ENCODE measurements at places on chromosomes 7 and 10. TPM values are rescaled to one million over a fixed set of nuclear protein-coding genes. Genes with fewer than 3 reads are reported as not detected.

Gene EMX2
- not detected for total RNA-seq

Gene TMEM229A
- total RNA-seq = not detected

Gene GALNT17
- total RNA-seq = not detected

Gene ANKRD30A
- total RNA-seq = 0.52 TPM

Gene SPOCK2
- 0.31 TPM for total RNA-seq

Gene LBX1
- not detected for total RNA-seq

Gene SH2B2
- 2.6 TPM for total RNA-seq

Gene LFNG
- 15.5 TPM for total RNA-seq

Gene ITPRIP
- total RNA-seq = 74.1 TPM

Gene ANKRD61
- total RNA-seq = 0.75 TPM

Gene INPP5A
- 12.6 TPM for total RNA-seq

Gene MSMB
- total RNA-seq = not detected

Gene NET1
- total RNA-seq = 68.5 TPM

Gene PALD1
- total RNA-seq = 8.0 TPM

Gene MMRN2
- total RNA-seq = 0.81 TPM

Gene OR9A4
- total RNA-seq = not detected

Gene ADRB1
- 0.84 TPM for total RNA-seq

Gene CTAGE4
- total RNA-seq = not detected

Gene SLC26A4
- 0.02 TPM for total RNA-seq

Gene CYP51A1
- total RNA-seq = 39.8 TPM

Gene HOXA3
- 10.2 TPM for total RNA-seq

Gene ADCY1
- 2.5 TPM for total RNA-seq

Gene HSPB1
- 1,196 TPM for total RNA-seq

Gene LIPJ
- total RNA-seq = not detected

Gene CHN2
- total RNA-seq = not detected

Gene OGDH
- total RNA-seq = 28.6 TPM

Gene PNLIPRP3
- total RNA-seq = not detected

Gene ATP6V0E2
- total RNA-seq = 68.8 TPM

Gene FAM13C
- 0.06 TPM for total RNA-seq

Gene LOXL4
- total RNA-seq = 1.3 TPM

Gene LRRD1
- not detected for total RNA-seq

Gene MALRD1
- total RNA-seq = not detected

Gene MYOZ1
- total RNA-seq = not detected

Gene MBL2
- total RNA-seq = not detected

Gene MICU1
- total RNA-seq = 60.4 TPM

Gene AS3MT
- 3.5 TPM for total RNA-seq

Gene OR2A42
- total RNA-seq = not detected

Gene GARIN1A
- 0.45 TPM for total RNA-seq

Gene FOXP2
- not detected for total RNA-seq

Gene ENO4
- total RNA-seq = 0.21 TPM

Gene KDM7A
- total RNA-seq = 3.1 TPM

Gene INTS1
- total RNA-seq = 61.5 TPM

Gene PON1
- total RNA-seq = 0.94 TPM

Gene AKR1E2
- total RNA-seq = 6.6 TPM

Gene STEAP1
- 16.0 TPM for total RNA-seq

Gene CRHR2
- not detected for total RNA-seq

Gene SRRM3
- 10.0 TPM for total RNA-seq

Gene FHIP2A
- 8.9 TPM for total RNA-seq

Gene CHAT
- total RNA-seq = not detected

Gene MPLKIP
- 38.8 TPM for total RNA-seq

Gene DDC
- total RNA-seq = 1.9 TPM

Gene IDI2
- not detected for total RNA-seq

Gene ENTPD1
- total RNA-seq = 0.02 TPM

Gene GTF2I
- total RNA-seq = 92.7 TPM

Gene PSD
- 0.42 TPM for total RNA-seq

Gene TFR2
- total RNA-seq = 2.4 TPM

Gene GPRIN2
- 37.6 TPM for total RNA-seq

Gene ITIH5
- 0.16 TPM for total RNA-seq

All from A549 treated with CORT108297 at 1 μM for 4 hours (cell line).